ENCODE measurements at places on chromosomes 11 and 22. TPM values are rescaled to one million over a fixed set of nuclear protein-coding genes. Genes with fewer than 3 reads are reported as not detected.
A peak's percentile ranks its signal among the peaks of the same experiment; 100 is the strongest.

- peak; percentile 36 for DNase-seq
Measured at GRCh38 chr22:19832476-19833108, 22.1 kb downstream of the GNB1L start.

DNA sequence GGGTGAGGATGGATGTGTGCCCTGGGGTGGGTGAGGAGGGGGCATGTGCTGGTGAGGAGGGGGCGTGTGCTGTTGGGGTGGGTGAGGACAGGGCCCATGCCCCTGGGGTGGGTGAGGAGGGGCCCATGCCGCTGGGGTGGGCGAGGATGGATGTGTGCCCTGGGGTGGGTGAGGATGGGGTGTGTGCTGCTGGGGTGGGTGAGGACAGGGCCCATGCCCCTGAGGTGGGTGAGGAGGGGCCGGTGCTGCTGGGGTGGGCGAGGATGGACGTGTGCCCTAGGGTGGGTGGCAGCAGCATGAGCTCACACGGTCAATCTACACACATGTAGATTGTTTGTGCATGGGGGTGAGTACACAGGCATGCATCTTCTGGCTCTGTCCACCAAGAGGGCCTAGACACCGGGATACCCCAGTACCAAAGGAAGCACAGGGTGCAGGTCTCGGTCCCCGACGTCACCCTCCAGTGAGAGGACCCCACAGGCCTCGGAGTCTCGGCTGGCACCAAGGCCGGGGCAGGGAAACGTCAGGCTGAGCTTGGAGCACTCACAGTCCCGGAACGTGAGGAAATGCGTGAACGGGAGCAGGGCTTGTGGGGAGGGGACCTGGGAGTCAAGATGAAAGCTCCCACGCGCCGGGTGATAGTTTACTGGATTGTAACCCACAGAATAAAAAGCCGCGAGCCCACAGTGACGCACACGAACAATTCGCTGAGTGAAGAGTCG lies 37.4 kb upstream of the TOLLIP start:
- DNase-seq: peak; percentile 41

DNA sequence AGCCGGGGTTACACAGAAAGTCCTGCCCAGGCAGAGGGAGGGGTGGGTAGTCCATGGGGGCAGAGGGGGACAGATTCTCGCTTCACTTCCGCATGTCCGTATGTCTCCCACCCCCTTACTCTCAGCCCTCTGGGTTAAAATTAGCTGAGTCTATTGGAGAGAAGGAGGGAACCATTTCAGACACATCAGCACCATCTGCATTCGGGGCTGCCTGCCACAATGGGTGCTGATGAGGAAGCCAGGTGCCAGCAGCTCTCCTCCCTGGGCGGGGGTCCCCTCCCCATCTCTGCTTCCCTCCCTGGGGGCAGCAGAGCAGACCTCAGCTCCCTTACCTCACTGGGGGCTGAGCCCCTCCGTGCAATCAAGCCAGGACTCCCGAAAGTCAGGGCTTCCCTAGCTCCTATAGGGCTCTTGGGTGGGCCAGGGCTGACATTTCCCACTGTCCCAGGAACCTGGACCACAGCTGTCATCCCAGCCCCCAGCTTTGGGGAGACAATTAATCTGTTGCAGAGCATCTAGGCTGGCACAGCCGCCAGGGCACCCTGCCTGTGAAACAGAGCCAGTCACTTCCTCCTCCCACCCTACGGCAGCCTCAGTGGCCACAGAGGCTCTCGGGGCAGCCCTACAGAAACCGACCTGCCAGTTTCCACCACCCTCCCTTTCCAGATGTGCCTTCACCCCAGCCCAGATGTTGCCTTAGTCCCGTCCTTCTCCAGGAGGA lies 67.3 kb downstream of the PDE2A start:
- DNase-seq: no peak

GRCh38 chr11:40179541-40179940 lies 1279.9 kb downstream of the LRRC4C start:
- no peak for DNase-seq

DNA sequence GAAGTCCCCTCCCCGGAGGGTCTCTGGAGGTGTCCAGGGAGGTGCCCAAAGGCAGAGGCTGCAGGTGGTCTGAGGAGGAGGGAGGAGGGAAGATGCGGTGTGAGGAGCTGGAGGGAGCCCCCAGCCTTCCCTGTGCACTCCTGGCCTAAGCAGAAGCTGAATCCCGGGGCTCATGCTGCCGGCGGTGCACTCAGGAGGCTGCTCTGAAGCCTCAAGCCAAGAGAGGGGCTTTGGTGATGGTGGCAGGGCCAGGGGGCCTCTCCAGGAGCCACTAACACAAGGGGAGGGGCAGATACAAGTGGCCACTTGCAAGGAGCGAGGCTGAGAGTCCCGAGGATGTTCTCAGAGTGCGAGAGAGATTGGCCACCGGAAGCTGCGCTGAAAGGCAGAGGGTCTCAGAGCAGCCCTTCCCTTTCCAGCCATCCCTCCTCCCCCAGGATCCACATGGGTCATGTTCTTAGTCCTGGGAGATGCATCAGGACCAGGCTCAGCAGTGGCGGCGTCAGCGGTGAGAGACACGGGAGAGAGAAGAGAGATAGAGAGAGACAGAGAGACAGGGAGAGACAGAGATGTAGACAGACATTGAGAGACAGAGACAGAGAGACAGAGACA lies 774 bp upstream of the MRGPRG start:
- peak; percentile 36 for DNase-seq

DNA sequence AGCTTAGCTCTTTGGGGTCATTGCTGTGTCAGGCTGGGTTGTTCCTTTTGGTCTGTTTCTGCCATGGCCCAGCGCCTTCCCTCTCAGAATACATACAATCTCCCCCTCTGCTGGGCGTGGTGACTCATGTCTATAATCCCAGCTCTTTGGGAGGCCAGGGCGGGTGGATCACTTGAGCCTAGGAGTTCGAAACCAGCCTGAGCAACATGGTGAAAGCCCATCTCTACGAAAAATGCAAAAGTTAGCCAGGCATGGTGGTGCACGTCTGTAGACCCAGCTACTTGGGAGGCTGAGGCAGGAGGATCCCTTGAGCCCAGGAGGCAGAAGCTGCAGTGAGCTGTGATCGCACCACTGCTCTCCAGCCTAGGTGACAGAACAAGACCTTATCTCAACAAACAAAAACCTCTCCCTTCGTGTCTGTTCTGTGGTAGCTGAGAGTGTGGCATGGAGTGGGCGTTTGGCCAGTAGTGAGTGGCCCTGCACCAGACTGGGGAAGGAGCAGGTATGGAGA lies 46.7 kb upstream of the RAB1B start:
- DNase-seq: no peak

DNA sequence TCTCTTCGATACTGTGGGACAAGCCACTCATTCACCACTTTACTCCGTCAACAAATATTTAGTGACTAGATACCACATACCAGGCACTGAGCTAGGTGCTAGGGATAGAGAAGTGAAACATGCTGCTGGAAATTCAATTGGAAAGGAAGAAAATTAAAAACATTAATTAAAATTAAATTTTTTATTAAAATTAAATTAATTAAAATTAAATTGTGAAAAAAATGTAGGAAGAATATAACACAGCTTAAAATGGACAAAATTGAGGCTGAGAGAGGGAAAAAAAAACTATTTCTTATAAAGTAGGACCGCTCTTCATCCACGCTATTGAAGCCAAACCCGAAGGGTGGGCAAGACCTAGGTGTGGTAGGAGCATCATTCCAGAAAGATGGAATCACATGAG lies 23.6 kb upstream of the LRRC55 start:
- DNase-seq: no peak

GRCh38 chr11:112828421-112828820 lies 132.8 kb upstream of the NCAM1 start:
- no peak for DNase-seq

- no peak for DNase-seq
Measured at GRCh38 chr22:23053051-23053707, 17.1 kb upstream of the GNAZ start.

DNA sequence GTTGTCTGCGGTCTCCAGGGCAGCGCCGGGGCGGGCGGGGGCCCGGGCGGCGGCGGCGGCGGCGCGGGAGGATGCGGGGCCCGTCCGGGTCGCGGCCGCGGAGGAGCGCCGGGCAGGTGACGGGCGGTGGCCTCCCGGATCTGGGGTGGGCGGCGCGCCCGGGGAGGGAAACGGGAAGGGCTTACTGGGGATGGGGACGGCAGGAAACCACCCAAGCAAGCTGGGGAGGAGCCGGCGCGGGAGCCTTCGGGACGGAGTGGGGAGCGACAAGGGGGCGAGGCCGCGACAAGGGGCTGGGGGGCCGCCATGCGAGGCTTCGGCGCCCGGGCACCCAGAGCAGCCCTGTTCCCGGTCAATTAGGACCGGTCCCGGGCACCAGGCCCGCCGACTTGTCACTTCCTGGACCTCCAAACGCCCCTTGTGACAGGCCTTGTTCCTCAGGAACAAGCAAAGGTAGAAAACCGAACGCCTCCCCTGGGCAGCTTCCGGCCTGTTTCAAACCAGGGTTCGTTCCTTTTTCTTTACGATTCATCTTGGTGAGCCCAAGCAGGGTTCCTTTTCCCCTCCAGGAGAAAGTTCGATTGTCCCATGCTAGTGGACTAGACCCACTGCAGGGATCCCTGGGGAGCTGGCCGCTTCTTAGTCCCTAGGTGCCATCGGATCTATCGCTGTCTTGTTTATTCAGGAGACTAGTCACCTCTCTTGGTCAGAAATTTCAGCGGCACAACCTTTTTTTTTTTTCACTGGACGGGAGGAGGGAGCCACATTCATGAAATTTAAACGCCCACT lies 492 bp downstream of the JHY start:
- DNase-seq: peak; percentile 56

- DNase-seq: no peak
Measured at GRCh38 chr11:86292912-86293616, 9.0 kb upstream of the HIKESHI start.

GRCh38 chr11:99818991-99819390 lies 798.2 kb downstream of the CNTN5 start:
- DNase-seq: no peak

DNA sequence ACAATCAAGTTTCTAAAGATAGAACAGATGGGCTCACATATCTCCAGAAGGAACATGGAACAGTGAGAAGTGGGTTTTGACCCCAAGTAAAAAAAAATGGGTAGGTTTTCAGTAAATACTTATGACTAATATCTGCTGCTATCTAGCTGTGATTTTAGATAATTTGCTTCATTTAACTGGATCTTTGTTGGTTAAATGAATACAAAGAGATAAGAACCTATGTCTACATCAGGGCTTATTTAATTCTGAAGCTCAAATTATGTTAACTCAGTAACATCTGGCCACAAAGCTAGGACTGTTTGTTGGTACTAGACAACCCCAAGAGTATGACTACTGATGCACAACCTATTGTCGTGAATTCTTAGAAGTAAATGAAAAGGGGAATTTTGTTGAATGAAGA lies 144.4 kb upstream of the SESN3 start:
- no peak for DNase-seq

- no peak for DNase-seq
Measured at GRCh38 chr11:59262177-59262818, 49.6 kb upstream of the MPEG1 start.

GRCh38 chr11:116481126-116481675 lies 291.6 kb downstream of the BUD13 start:
- no peak for DNase-seq

DNA sequence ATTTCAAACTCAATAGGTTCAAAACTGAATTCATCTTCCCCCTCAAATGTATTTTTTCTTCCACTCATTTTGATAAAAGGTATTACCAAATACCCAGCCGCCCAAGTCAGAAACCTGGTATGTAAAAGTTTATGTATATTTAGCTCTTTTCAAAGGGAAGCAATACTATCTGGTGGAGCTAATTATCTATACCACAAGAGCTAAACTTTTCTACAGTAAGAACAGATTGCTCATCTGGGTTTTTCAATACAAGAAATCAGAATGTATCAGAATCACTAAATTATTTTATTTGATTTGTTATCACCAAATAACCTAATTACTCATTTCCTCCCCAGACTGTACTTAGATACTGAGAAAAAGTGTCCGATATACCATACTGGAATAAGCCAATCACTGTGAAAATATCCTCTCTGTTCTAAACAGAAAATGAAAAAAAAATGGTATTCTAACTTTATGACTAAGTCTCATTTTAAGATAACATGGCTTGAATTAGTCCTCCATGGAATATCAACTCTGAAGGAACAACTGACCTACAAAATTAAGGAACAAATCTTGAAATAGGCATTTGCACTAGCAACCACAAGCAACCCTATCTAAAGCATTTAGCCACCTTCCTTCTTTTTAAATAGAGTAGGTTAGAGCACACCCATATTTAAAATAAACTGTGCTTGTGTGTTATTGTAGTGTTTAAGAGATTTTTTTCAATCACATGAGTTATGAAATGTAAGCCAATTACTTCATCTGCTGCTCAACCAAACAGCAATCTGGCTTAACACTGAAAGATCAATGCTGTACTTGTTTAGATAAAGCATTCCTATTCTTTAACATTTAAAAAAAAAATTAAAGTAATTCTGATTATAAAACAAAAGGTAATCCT lies 35.0 kb downstream of the RDX start:
- DNase-seq: no peak

- DNase-seq: no peak
Measured at GRCh38 chr22:40819599-40820140, 524 bp upstream of the SLC25A17 start.

DNA sequence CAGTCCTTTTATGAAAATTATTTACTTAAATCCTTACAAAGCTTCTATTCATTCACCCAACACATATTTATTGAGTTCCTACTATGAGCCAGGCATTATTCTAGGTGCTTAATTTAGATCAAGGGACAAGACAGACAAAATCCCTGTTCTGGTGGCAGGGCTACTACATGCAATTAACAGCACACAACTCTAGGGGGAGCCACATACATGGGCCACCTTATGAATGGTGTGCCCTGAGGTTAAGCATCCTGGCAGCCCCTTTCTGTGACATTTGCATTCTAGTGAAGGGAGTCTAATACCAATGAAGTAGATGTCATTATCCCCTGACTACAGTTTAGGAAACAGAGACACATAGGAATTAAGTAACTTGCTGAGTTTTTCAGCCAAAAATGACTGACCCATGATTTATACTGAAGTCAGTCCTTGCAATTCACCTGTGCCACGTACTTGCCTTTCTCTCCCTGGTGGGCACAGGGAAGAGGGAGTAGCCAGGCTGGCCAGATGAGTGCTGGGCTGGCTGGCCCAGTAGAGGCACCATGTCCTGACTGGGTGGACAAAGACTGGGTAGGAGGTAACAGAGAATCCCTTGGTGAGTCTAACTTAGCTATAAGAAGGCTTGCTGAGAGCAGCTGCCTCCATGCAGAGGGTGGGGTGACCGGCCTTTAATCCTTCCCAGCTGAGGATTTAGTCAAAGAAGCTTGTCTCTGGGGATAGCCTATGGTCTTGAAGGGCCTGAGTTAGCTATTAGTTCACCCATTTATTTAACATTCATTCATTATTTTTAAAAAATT lies 52.0 kb upstream of the ELF5 start:
- DNase-seq: no peak

- no peak for DNase-seq
Measured at GRCh38 chr11:33880979-33881378, 10.9 kb downstream of the LMO2 start.

- DNase-seq: no peak
Measured at GRCh38 chr22:40610329-40610850, 26.1 kb downstream of the MRTFA start.

Gene ARHGAP20
- total RNA-seq: 6.5 TPM

Gene LYVE1
- total RNA-seq: 30.8 TPM

Gene P2RX3
- 0.99 TPM for total RNA-seq

Gene LRRC55
- total RNA-seq: not detected

Gene KMT5B
- 67.6 TPM for total RNA-seq
